PC-3 (cell line): ENCODE measurements at places on chromosomes 7 and 10. TPM values are rescaled to one million over a fixed set of nuclear protein-coding genes. Genes with fewer than 3 reads are reported as not detected.

DNA sequence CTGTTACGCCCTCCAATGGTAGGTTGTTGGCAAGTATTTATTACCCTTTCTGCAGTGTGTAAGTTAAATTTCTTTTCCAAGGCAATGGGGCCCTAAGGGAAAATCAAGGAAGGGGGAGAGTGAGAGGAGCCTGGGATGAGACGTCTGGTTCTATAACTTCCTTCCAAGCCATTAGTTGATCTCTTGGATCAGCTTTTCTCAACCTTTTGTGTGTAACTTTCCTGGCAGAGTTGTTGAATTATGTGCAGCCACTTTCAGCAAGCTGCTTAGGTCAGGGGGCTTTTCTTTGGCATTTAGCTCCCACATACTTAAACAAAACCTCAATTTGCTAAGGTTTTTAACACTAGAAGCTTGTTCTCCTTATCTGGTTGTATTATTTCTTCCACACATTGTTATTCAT is 127.1 kb downstream of the NXPH1 start:
- H3K27me3 ChIP-seq = no peaks in the 10 kb centered on the region
- no peak for DNase-seq
- H3K4me3 ChIP-seq = no peak overlapping the region
- no peaks in the 10 kb centered on the region for H3K4me1 ChIP-seq
- H3K36me3 ChIP-seq = no peaks in the 10 kb centered on the region

GRCh38 chr7:138838166-138838565 is 40.2 kb upstream of the ATP6V0A4 start:
- DNase-seq = no peak
- H3K27ac ChIP-seq = no peak overlapping the region

LRRN3 gene
- not detected in 2 replicates for total RNA-seq

DNA sequence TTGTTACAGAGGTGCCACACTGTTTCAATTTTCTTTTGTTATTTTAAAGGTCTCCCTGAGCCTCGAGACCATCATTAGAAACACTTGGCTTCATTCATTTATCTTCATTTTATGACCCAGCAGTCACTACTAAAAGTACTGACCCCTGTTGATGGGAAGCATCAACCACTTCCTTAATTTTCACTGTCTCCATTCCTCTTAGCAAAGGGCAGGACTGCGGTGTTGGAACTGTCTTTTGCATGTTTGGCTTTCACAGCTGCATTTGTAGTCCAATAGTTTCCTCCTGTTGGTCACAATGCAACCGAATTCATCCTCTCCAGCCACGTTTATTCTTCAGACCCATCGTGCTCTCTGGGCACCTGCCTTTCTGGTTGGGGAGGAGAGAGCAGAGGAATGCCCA is 46.7 kb upstream of the PDZD8 start:
- DNase-seq = no peak
- no peak overlapping the region for H3K4me3 ChIP-seq

TEX47 gene
- not detected in 2 replicates for total RNA-seq

PIP gene
- total RNA-seq = not detected in 2 replicates

DNA sequence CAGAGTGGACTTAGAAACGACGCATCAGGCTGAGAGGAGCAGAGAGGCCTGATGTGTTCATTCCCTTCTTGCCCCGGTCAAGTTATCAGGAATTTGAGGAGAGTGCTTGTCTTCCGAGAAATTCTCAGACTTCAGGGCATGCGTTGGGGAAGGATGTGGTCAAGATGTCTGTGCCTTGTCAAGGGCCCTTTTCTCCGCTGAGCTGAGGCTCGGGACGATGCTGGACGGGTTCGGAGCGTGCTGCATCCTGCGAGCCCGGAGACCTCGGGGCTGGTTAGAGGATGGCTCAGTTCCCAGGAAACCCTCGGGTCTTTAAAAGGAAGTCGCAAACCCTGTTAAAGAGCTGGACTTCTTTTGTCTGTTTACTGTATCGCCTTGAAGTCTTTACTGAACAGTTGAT is 325.4 kb downstream of the ADARB2 start:
- no peak for DNase-seq
- no peaks in the 10 kb centered on the region for H3K36me3 ChIP-seq
- H3K27ac ChIP-seq = no peak overlapping the region
- 0 out of 2 replicates have a peak, but pooled peaks cover 7% of the 10 kb centered on the region for H3K27me3 ChIP-seq
- no peaks in the 10 kb centered on the region for H3K4me1 ChIP-seq

DNA sequence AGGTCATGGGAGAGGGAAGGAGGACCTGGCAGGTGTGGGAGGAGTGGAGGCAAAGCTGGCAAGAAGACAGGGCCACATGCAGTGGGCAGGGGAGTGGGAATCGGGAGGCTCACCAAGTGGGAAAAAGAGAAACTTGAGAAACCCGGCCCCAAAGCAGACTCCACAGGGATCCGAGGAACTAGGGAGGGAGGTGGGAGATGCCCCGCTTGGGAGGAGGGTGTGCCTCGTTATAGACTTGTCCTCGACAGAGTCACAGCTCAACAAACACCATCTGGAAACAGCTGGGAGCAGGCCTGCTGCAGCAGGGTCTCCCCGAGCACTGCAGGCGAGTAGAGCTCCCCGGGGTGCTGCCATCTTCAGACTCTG is 54.8 kb downstream of the MKI67 start:
- no peak overlapping the region for H3K4me3 ChIP-seq
- H3K36me3 ChIP-seq = no peaks in the 10 kb centered on the region
- no peaks in the 10 kb centered on the region for H3K27me3 ChIP-seq
- DNase-seq = no peak
- no peaks in the 10 kb centered on the region for H3K4me1 ChIP-seq

CFAP43 gene
- total RNA-seq = 0.17 and 0.44 TPM in 2 replicates

DNA sequence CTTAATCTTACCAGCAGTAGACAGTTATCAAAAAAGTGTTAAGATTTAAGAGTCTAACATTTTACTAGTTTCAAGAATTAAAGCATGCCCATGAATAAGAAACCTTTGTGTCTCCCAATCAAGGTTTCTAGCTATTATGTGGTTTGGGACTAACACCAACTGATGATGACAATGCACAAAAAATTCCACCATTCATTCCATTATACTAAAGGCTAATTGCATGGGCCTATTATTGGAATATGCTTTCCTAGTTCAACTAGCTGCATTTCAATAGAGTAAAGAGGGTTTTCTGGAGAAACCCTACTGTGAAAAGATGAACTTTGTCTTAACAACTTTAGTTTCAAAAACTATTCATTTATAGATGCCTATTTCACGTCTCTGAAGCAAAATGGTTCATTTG is 44.6 kb downstream of the UBE2H start:
- H3K27me3 ChIP-seq = no peaks in the 10 kb centered on the region
- peak overlapping the region; percentile 94 for H3K27ac ChIP-seq
- peaks cover 53% of the 10 kb centered on the region for H3K4me1 ChIP-seq

DNA sequence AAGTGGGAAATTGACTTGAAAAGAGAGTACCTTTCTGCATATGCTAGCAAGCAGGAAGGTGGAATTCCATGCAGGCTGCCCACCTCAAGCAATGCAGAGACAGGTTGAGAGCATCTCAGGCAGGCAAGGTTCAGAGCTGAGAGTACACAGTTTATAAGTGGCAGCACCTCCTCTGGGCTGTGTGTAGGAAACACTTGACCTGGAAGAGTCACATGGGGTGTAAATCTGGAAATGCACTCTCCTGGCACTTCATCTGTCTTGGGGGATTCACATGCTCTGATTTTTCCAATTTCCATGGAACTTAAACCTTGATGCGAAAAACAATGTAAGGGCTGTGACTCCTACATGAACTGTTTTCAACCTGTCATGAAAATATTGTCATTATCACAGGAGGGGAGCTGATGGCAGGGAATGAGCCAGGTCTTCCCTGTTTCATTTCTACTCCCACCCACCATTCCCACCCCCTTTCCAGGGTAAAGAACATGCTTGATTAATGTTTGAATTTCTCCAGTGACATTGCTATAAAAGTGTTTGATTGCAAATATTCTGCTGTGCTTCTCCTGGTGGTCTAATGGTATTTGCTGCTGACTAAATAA is 328.3 kb downstream of the BICC1 start:
- no peak overlapping the region for H3K4me3 ChIP-seq
- DNase-seq = no peak
- no peaks in the 10 kb centered on the region for H3K27me3 ChIP-seq
- H3K27ac ChIP-seq = no peak overlapping the region
- no peaks in the 10 kb centered on the region for H3K4me1 ChIP-seq

GRCh38 chr7:123916240-123916724 is 8.8 kb upstream of the SPAM1 start:
- H3K4me1 ChIP-seq = no peaks in the 10 kb centered on the region
- no peak overlapping the region for H3K4me3 ChIP-seq
- H3K27ac ChIP-seq = no peak overlapping the region
- H3K27me3 ChIP-seq = no peaks in the 10 kb centered on the region

DNA sequence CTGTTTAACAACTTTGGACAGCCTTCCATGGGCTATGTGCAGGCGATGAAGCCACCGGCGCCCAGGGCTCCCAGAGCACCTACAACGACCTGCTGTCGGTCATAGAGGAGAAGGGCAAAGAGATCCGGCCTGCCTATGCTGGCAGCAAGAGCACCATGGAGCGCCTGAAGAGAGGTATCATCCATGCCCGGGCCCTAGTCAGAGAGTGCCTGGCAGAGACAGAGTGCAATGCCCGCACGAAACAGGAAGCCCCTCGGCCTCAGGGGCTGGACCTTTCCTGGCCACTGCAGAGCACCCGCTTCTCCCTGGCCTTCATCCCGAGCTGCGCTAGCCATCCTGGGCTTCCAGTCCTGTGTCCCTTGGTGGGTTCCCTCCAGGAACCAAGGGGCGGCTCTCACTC is 497.0 kb upstream of the PHF14 start:
- H3K27me3 ChIP-seq = no peaks in the 10 kb centered on the region
- no peaks in the 10 kb centered on the region for H3K4me1 ChIP-seq
- DNase-seq = no peak
- no peak overlapping the region for H3K27ac ChIP-seq
- no peak overlapping the region for H3K4me3 ChIP-seq

- H3K4me3 ChIP-seq = 0 out of 2 replicates have a peak overlapping the region, but pooled peaks have one; percentile 3
- peak overlapping the region; percentile 69 for H3K27ac ChIP-seq
- no peaks in the 10 kb centered on the region for H3K36me3 ChIP-seq
- peaks cover 37% of the 10 kb centered on the region for H3K4me1 ChIP-seq
- peak; percentile 83 for DNase-seq
These were observed 28.9 kb downstream of the PPP1R3C start for GRCh38 chr10:91603931-91604331.

DNA sequence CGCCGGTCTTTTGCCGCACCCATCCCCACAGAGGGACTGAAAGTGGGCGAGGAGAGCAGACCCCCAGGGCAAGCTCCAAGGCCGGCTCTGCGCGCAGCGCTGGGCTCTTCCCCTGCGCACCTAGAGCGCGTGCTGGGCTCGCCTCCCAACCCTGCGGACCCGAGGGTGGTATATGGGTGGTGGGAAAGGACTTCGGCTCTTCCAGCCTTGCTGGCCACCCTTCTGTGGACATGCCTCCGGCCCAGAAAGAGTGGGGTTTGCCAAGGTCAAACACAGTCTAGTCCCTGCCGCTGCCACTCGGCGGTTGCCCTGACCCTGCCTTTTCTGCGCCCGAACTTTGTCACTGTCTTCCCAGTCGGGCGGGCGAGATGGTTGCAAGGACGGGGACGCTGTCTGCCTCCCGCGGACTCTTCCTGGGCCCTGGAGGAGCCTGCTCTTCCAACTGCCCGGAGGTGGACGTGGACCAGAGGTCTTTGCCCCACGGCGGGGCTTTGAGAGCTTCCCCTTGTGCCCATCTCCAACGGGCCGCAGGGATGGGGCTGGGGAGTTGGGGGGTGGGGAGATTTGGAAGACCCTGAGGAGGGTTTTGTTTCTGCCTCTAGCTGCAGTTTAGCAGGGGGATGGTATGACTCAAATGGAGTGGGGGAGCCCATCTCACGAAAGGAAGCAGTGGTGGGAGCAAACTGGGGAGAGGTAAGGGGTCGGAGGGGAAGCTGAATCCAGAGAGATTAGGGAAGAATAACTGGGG is 1.5 kb downstream of the ADCY1 start:
- H3K4me1 ChIP-seq = no peaks in the 10 kb centered on the region
- peak overlapping the region; percentile 67 for H3K4me3 ChIP-seq
- H3K27ac ChIP-seq = no peak overlapping the region
- peaks cover 12% of the 10 kb centered on the region for H3K27me3 ChIP-seq

DNA sequence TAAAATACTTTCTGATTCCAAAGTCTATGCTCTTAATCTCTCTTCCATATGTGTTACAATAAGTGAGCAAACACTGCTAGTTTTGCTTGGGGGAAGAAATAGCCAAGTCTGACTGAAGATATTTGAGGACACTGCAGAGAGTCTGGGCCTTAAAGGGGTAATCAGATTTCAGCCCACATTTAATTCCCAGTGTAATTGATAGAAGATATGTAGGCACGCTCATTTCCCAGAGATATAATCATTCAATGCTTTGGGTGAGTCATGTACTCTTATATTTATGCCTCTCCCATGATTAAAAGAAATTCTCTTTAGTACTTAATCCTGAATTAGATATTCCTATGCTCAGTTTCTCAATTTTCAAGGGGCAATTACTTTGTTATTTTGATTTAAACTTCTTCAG is 178.1 kb upstream of the POM121L12 start:
- no peaks in the 10 kb centered on the region for H3K4me1 ChIP-seq
- H3K27me3 ChIP-seq = no peaks in the 10 kb centered on the region
- no peak overlapping the region for H3K27ac ChIP-seq
- DNase-seq = no peak
- no peak overlapping the region for H3K4me3 ChIP-seq

DNA sequence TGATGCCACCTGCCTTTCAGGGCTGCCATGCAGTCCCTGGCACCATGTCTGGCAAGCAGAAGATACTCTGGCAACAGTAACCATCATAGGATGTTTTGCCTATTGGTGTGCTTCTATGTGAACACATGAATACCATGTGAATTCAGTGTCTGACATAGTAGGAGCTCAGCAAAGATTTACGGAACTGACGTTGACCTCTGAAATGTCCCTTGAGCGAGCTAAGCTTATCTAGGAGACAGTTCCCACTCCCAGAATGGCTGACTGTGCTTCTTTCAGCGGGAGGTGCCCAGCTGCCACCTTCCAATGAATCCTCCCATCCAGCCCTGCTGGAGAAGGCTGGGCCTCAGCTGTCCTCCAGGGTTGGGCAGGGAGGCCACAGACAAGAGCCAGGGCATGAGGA is 71.2 kb upstream of the LRRC18 start:
- H3K36me3 ChIP-seq = no peaks in the 10 kb centered on the region
- no peak overlapping the region for H3K4me3 ChIP-seq
- no peak for DNase-seq
- no peak overlapping the region for H3K27ac ChIP-seq
- H3K27me3 ChIP-seq = peaks cover 83% of the 10 kb centered on the region

DNA sequence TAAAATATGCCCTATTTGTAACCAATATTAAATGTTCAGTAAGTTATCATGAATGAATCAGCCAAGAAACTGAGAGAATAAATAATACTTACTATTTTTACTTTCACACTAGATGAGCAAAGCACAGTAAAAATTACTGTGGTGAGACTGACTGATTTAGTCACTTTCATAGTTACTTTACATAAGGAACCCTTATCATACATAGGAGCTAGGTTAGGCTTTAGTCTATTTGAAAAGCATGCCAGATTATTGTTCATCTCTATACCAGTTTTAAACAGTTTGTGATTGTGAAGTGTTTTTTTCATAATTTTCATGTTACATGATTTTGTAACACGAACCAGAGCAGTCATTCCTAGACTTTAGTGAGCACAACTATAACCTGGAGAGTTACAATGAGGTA is 80.7 kb upstream of the MAGI2 start:
- no peak overlapping the region for H3K27ac ChIP-seq
- H3K4me1 ChIP-seq = peaks cover 9% of the 10 kb centered on the region
- DNase-seq = peak; percentile 5
- no peak overlapping the region for H3K4me3 ChIP-seq
- H3K27me3 ChIP-seq = no peaks in the 10 kb centered on the region
